Right ventricle myocardium superior (tissue), 1 donor: ENCODE measurements at places on chromosomes 1 and 21. TPM values are rescaled to one million over a fixed set of nuclear protein-coding genes. Genes with fewer than 3 reads are reported as not detected.
A peak's percentile ranks its signal among the peaks of the same experiment; 100 is the strongest.

DNA sequence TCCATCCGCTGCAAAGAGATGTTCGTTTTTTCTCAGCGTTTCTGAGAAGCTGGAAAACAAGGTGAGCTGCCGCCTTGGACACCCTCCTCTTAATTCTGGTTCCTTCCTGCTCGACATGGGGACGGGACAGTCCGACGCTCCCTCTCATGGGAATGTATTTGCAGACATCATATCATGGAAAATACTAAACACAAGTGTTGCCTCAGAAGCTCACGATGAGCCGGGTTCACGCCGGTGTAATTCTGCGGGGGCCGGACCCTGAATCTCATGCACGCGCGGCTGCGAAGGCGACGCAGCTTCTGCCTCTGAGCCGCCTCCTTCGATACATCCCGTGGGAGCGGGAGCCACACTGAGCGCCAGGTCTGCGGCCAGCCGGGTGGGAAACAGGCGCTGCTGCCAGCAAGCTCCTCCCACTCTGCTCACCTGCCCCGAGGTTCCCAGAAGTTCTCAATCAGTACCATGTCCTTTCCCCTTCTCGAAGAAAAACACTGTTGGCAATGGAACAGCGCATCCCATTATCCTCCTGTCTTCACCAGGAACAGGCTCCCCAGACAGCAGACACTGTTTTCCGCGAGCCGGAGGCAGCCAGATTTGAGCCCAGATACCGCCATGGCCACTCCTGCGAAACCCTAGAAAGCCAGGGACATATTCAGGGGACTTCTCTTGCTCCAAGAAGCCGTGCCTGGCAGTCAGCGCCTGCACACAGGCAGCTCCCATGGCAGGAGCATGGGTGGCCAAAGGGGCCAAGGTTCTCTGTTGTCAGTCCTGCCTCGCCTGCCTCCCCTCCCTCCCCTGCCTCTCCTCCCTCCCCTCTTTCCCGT, 98.0 kb downstream of the WDR4 start:
- DNase-seq: no peak

GRCh38 chr21:41460578-41461527, 34.8 kb downstream of the MX1 start:
- DNase-seq: peak; percentile 85

GRCh38 chr1:99644279-99645004, 1.5 kb upstream of the PALMD start:
- no peak for DNase-seq

GRCh38 chr1:85363521-85363920, 87.1 kb upstream of the BCL10 start:
- no peak for DNase-seq

GRCh38 chr1:52032124-52032784, 1.4 kb downstream of the KTI12 start:
- DNase-seq: no peak

- DNase-seq: no peak
These were observed 33.4 kb upstream of the ATP5PO start for GRCh38 chr21:33948951-33949444.

- DNase-seq: no peak
These were observed 156.3 kb downstream of the SNX7 start for GRCh38 chr1:98817821-98818220.

DNA sequence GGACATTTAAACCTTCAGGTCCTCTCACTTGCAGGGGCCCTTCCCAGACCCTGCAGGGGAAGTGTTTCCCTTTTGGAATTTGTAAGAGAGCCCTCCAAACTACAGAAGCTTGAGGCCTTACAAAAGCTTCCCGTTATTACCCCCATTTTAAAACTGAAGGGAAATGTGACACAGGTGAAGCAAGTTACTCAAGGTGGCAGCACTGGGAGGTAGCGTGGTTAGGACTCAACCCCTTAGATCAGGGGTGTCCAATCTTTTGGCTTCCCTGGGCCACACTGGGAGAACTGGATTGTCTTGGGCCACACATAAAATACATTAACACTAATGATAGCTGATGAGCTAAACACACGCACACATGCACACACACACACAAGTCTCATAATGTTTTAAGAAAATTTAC, 15.8 kb upstream of the ZC3H12A start:
- DNase-seq: no peak

DNA sequence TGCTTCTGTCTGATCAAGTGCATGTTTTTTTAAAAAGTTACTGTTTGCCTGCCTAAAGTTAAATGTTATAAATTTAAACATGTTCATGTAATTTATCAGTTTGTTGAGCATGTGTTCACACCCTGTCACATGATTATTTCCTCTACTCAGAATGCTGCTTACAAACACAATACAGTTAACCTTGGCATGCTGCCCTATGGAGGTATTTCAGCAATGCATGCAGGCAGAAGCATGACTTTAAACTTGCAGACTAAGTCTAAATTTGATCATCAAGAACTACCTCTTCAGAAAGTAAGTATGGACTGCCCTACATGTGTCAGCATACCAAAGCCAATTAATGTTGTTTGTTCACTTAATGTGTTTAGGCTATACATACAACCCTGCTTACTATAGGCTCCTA, 161.6 kb downstream of the LRRC40 start:
- no peak for DNase-seq

DNA sequence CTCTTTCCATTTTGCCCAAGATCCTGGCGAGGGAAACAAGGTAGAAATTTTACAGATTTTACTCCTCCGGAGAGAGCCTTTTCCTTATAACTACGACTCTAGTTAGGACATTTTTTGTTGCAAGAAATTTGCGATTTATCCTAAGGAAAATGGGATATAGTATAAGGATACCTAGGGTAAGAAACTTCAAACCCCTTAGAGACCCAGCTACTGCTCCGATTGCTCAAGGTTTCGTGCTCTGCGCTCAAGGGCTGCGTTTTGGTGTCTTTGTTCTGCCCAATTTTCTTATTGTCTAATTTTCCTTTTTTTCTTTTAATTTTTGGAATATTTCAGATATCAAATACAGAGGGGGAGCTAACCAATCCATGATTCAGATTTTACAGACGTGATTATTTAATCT, 1.5 kb downstream of the TTC3 start:
- DNase-seq: no peak

- DNase-seq: no peak
These were observed 2.9 kb upstream of the ZBED6 start for GRCh38 chr1:203792486-203792885.

- no peak for DNase-seq
These were observed 62.2 kb downstream of the CAPZB start for GRCh38 chr1:19423130-19423529.

DNA sequence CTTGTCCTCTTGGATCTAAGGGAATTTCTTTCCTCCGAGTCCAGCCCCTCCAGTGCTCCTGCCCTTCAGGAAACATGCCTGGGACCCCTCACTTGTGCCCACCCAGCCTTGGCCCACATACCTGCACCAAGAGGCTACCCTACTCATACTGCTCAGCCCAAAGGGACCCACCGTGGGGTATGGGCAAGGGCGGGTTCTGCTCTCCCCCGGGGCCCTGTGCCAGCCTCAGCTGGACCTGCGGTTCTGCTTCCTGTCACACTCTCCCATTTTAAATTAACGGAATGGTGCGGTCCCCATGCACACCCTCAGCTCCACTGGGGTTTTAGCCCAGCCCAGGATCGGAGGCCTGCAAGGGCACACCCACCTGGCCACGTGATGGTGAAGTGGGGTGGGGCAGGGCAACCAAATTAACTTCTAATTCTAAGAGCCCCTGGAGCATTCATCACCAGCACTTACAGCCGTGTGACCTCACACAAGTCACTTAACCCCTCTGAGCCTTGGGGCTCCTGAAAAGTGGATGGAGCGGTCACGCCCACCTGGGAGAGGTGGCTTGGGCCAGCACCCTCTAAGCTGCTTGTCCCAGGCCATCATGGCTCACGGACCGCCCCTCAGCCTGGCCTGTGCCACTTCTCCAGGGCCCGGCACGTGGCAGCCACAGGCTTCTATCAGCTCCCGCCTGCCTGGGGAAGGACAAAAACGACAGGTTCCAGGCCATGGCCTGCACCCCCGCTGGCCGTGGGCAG, 28.3 kb downstream of the TP73 start:
- peak; percentile 12 for DNase-seq

Gene UBASH3A
- not detected for total RNA-seq

Gene COL9A2
- 0.24 TPM for total RNA-seq
